ENCODE measurements at places on chromosomes 4 and X.

- DNase-seq: no peak
Measured at GRCh38 chr4:66475596-66475995, 805.3 kb upstream of the EPHA5 start.

- peak; percentile 25 for DNase-seq
Measured at GRCh38 chr4:184473499-184474262, 669 bp downstream of the IRF2 start.

- no peak for DNase-seq
Measured at GRCh38 chrX:78957768-78958130, 12.6 kb downstream of the P2RY10 start.

GRCh38 chr4:107380190-107380589 lies 339.8 kb downstream of the PAPSS1 start:
- DNase-seq: no peak

DNA sequence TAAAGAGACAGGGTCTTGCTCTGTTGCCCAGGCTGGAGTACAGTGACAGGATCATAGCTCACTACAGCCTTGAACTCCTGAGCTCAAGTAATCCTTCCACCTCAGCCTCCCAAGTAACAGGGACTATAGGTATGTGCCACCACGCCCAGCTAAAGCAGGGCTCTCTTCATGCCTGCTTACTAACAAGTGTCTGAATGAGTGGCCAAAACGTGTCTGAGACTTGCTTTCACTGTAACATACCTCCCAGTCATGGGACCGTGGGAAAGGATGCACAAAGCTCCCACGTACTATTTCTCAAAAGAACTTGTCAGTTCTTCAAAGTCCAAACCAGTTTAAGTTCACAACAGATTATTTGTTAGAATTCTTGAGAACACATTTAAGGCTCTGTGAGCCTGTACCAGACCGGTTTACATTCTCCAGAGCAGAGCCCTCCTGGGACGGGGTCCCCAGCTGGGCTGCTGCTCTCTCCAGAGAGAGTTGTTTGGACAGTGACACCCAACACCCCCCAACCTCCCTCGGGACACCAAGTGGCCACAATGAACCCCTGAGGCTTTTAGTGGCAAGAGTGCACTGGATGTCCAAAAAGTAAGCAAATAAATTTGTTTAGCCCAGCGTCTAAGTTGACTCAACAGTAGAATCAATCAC lies 24.1 kb downstream of the SH3KBP1 start:
- DNase-seq: no peak

GRCh38 chr4:163251204-163251603 lies 81.2 kb downstream of the NPY1R start:
- DNase-seq: no peak

- DNase-seq: no peak
Measured at GRCh38 chrX:77347572-77347971, 99.6 kb upstream of the FGF16 start.

- peak; percentile 10 for DNase-seq
Measured at GRCh38 chr4:104966349-104967033, 180.2 kb upstream of the TET2 start.

DNA sequence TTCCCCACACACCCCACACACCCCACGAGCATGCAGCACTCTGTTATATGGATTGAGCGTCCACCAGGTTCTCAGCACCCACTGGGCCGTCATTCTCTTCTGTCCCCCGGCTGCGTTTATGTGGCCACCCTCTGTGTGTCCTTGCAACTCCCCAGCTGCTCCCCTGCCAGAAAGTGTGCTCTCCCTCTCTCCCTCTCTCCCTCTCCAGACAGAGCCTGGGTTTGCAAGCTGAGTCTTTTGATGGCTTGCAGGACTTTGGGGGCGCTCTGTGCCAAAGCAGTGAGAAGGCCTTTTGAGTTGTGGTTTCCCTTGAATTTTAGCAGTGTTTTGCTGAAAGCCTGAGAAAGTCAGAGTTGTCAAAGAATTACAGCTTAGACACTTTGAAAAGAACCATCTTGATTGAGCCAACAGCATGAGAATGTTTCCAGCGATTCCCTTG lies 173.5 kb downstream of the DCLK2 start:
- no peak for DNase-seq

GRCh38 chrX:19577181-19577810 lies 62.0 kb upstream of the MAP3K15 start:
- no peak for DNase-seq

DNA sequence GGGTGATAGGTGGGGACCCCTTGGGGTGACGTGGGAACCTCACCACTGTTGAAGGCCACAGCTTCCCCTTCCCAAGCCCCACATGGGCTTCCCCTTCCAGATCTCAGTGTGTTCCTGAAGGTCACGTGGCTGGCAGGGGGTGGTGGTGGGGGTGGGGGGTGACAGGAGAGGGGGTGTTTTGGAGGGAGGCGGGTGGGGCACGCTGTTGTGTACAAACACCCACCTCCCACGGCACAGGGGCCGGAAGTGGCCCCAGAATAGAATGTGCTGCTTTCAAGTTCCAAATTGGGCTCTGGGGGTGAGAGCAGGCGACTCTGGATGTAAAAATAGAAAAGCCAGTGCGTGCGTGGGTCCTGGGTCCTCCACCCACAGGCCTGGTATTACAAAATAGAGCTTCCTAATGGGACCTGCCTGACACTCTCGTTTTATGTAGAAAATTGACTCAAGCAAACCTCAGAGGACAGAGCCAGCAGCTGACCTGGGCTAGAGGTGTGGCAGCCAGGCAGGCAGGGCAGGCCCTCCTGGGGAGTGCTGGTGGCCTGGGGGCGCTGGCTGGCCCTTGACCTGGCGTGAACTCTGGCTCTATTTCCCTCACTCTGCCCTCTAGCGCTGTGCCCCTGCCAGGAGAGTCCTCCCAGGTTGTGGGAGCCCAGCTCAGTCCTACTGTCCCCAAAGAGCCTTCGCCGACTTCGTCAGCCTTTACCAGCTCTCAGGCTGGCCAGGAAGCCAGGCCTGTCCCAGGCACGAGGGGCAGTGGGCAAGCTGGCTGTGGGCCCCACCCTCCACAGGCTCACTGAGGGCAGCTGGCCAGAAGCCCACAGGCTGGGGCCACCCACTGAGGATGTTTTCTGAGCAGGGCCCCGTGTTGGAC lies 5.4 kb upstream of the SH3BP2 start:
- DNase-seq: no peak

DNA sequence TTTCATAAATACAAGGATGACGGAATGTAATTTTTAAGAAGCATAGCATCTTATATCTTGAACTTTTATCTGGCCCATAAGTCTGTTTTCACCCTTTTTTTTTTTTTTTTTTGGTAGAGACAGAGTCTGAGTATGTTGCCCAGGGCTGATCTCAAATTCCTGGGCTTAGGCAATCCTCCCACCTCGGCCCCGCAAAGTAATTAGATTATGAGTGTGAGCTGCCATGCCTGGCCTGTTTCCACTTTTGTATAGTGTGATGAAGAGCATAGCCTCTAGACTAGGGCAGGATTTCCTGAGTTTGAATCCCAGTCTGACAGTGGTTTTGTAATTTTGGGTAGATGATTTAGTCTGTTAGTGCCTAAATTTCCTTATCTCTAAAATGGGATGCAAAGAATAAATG lies 11.0 kb downstream of the STIM2 start:
- DNase-seq: no peak

DNA sequence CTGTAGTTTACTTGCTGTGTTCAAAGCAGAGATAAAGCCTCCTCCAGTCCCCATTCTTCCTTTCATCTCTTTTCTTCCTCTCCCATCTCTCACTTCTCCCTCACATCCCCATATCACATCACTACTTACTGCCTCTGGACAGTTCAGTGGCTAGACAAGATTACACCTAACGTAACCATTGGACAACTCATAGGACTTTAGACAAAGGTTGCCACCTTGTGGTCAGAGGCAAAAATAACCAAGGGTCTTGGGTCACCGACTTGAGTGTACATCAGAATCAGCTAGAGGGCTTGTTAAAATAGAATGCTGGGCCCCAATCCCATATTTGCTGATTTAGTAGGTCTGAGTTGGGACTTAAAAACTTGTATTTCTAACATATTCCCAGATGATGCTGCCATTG lies 109.3 kb upstream of the DGKK start:
- peak; percentile 1 for DNase-seq

GRCh38 chr4:67719953-67720617 lies 19.1 kb upstream of the UBA6 start:
- no peak for DNase-seq

GRCh38 chrX:30939928-30940327 lies 50.9 kb upstream of the TAB3 start:
- DNase-seq: no peak

- no peak for DNase-seq
Measured at GRCh38 chrX:10101269-10101668, 55.5 kb upstream of the CLCN4 start.

- no peak for DNase-seq
Measured at GRCh38 chr4:56653461-56654237, 27.4 kb downstream of the HOPX start.

GRCh38 chrX:15789979-15790768 lies at the start of gene ZRSR2:
Gene ZRSR2, plus strand, starts transcription at chrX:15790484. Its CDS starts 12 bp downstream, at chrX:15790496.
- peak; percentile 88 for DNase-seq

DNA sequence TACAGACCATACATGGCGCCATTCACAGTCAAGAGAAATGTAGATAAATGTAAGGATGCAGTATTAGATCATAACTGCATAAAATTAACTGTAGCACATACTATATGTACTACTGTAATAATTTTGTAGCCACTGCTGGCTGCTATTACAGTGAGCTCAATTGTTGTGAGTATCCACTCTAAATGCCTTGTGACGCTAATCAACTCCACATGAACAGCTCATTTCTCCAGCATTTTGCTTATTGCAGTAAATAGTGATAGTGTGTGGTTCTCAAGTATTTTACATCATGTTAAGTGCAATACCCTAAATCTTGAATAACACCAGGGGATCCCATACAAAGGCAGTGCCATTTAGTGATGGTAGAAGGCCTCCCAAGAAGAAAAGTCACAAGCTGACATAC lies 21.2 kb downstream of the FGFBP1 start:
- no peak for DNase-seq

- no peak for DNase-seq
Measured at GRCh38 chr4:139711461-139711860, 45.8 kb downstream of the MGST2 start.

DNA sequence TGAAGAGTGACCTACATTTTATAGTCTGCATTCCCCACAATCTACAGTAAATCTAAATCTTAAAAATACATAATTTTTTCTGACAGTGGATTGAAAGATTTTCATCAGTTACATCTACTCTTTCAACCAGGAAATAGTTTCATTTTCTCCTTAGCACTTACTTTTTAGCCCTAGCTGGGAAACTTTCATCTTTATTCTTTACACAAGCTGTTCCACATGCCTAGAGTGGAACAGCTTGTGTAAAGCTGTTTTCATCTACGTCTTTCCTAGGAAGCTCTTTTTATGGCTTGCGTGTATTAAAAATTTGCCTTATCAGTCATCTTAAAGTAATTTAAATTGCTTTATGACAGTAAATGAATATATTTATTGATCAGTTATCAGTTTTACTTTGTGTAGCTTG lies 40.5 kb downstream of the RBPJ start:
- DNase-seq: no peak

DNA sequence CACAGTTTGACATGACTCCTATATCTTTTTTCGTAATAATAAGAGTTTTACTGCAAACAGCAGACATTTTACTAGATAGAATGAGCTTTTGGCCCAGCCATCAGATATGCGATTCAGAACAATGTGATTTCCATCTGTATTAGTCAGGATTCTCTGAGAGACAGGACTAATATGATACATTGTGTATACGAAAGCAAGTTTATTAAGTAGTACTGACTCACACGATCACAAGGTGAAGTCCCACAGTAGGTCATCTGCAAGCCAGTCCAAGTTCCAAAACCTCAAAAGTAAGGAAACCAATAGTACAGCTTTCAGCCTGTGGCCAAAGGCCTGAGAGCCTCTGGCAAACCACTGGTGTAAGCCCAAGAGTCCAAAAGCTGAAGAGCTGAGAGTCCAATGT lies 24.1 kb downstream of the CXCL8 start:
- DNase-seq: no peak

DNA sequence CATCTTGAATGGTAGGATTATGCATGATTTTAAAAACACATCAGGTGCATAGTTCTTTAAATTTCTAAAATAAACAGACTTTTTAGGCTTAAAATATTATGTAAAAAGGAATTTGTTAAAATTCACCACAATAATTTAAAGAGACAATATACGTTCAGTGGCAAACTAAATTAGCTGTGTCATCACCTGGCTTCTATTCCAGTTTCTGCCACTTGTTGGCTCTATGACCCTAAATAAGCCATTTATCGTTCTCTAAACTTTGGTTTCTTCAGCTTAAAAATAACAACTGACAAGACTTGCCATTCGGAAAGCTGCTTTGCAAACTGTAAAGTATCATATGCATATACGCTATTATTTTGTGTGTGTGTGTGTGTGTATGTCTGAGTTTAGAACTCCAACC lies 141.3 kb downstream of the MGST2 start:
- DNase-seq: no peak

DNA sequence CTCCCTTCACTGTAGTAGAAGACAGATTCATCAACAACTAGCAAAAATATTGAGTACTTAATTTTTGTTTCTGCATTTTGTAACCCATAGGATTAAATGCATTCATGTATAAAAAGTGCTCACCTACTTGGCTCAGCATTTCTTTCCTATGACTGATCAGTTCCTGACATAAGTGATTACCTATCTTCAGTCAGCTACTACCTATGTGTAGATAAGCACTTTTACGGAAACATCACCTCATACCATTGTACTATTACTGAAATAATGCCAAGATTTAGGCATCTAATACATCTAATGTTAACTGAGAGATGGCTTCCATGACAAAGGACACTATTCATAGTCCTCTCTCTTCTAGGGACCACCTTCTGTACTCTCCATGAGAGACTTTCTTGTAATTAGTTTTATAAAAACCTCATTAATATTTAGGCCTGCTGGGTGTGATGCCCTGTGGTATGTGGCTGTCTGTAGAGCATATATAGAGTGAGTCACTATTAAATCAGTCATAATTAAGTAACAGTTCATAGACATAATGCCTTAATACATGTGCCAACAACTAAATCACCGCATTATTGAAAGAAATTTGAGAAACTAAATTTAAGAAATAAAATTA lies 147.0 kb downstream of the PDGFC start:
- no peak for DNase-seq

DNA sequence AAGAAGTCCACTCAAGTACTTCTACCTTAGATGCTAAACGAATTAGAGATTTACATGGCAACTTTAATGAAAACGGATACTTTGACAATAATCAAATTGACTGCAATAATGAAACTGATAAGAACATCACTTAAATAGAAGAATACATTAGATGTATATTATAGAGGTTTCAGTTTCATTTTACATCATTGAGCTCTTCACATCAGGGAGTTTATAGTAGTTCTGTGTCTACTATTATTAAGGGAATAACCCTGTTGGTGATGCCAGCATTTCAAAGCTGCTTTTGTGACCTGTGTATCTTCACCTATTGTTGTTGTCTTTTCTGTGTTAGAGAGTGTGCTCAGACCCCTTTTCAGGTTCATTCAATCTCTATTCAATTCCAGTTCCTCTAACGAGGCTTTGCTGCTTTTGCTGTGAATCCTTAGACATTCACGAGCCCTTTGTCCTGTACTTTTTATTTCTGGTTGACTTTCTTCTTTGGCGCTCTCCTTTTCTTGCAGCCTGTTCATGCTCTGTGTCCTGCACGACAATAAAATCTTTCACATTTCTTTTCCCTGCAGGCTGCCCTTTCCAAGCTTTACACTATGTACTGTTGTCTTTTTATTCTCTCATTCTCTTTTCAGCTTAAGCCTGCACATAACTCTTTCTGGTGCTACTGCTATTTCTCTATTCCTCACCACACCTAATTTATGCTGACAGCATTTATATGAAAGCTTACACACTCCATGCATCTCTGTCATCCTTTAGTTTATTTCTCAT lies 232.1 kb downstream of the CPE start:
- no peak for DNase-seq

Data from stimulated activated CD4-positive, alpha-beta T cell treated with anti-CD3 and anti-CD28 coated beads, Interleukin-2, amount 100 ng/mL, for 48 hours (primary cell).